Kidney capillary endothelial cell (primary cell): ENCODE measurements at places on chromosomes 5 and 9.

- no peak for DNase-seq
Observed at GRCh38 chr9:72917892-72918509, 34.9 kb downstream of the ALDH1A1 start.

DNA sequence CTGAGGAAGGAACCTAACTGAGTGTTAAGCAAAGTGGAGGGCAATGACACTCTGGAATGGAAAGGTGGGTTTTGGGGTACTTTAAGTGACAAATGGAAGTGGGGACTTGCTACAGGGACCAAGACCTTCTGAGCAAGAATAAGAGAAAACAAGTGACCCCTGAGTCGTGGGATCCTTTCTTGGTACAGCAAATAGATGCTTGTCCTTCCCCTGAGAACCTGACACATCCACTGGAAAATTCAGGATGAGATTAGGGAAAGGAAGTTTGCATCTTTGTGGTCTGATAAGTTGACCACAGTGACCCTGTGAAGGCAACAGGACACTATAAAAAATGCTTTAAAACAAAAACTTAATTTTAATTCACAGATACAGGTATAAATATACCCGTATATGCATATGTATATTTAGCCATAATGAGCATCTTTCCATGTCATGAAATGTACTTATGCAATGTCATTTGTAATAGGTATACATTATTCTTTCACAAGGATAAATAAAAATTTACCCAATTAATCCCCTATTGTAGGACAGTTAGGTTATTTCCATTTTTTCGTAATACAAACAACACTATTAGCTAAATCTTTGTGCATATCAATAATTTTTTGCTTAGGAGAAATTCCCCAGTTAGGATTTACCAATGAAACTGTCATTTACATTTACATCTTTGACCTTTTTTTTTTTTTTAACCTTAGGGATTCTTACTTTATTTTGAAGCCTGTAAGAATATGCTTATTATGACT is 2.0 kb upstream of the IRF1 start:
- DNase-seq = no peak

- no peak for DNase-seq
Observed at GRCh38 chr9:76223749-76224340, 170.4 kb downstream of the RFK start.

- no peak for DNase-seq
Observed at GRCh38 chr9:77827104-77827784, 179.1 kb upstream of the GNA14 start.

- no peak for DNase-seq
Observed at GRCh38 chr5:60541980-60542379, 158.0 kb downstream of the DEPDC1B start.

DNA sequence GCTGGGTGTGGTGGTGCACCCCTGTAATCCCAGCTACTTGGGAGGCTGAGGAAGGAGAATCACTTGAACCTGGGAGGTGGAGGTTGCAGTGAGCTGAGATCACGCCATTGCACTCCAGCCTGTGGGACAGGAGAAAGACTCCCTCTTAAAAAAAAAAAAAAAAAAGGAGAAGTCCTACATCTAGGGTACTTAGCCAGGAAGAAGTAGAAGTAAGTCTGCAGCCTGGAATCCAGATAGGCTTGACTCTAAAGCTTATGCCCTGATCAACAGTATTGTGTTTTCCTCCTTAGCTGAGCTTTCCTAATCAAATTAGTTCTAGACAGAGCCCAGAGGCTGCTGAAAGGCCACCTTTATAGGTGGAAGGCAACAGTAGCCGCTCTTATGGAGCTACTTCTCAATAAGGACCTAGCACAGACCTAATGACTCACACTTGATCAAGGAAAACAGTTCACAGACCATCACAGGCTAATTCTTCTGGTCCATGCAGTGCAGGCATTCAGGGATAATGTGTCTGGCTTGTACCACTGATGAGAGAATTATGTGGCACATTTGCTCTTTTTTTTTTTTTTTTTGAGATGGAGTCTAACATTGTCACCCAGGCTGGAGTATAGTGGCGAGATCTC is 105.5 kb upstream of the KLF4 start:
- DNase-seq = no peak

GRCh38 chr5:74372051-74372450 is 268.5 kb downstream of the ENC1 start:
- DNase-seq = no peak
